ENCODE measurements at places on chromosomes 5 and 9.
A peak's percentile ranks its signal among the peaks of the same experiment; 100 is the strongest.

DNA sequence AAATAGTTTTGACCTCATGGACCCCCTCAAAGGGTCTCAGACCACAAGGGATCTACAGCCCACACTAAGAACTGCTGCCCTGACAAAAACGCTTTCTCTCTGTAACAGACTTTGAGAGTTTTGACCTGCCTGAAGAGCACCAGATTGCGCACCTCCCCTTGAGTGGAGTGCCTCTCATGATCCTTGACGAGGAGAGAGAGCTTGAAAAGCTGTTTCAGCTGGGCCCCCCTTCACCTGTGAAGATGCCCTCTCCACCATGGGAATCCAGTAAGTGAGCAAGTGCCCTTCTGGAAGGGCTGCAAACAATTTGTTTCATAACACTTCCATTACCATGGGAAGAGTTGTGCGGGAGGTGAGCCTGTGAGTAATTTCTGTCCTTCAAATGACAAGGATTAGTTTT is 6.0 kb downstream of the PTTG1 start:
- DNase-seq, result no peak

GRCh38 chr5:89293810-89294209 is 410.8 kb upstream of the MEF2C start:
- no peak for DNase-seq

DNA sequence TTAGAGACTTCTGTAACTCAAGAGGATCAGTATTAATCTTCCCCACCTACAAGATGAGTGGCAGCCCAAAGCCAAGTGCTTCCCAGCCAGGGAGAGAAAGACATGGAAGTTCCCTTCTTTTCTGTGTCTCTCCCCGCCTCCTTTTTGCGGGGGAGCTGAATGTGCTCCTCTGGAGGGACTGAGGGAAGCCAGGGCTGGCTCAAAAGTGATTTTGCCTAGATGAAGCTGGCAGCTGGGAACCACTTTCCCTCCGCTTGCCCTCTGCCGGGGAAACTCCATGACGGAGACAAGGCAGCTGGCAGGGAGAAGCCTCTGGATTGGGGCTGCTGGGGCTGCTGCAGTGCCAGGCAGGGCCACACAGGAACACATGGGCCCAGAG is 24.4 kb downstream of the EGR1 start:
- DNase-seq, result no peak

DNA sequence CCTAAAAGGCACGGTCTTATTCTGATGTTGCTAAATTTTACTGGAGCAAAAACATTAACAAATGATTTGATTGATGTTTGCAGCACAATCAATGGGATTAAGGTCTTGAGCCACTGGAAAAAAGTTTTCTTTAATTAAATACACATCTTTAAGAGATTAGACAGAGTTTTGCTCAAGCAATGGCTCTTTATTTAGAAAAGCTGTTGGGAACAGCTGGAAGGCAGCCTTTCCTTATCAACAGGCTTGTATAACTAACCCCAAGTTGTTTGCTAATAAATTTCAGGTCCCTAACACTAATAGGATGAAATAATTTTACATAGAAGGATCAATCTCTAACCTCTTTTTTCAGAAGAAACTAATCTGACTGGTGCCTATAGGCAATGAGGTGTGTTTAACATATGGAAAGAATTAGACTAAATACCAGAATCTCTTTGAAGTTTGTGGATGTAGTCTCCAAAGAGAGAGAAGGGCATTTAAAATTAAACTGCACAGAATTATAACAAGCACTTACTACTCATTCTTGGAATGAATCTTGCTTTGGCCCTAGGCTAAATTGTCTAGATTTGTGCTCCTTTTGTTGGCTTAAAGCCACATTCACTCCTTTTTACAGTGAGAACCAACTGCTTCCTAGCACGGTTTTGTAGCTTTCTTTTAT is 67.3 kb upstream of the TNFAIP8 start:
- peak; percentile 78 for DNase-seq

GRCh38 chr9:134575103-134575900 is 66.3 kb upstream of the COL5A1 start:
- no peak for DNase-seq

DNA sequence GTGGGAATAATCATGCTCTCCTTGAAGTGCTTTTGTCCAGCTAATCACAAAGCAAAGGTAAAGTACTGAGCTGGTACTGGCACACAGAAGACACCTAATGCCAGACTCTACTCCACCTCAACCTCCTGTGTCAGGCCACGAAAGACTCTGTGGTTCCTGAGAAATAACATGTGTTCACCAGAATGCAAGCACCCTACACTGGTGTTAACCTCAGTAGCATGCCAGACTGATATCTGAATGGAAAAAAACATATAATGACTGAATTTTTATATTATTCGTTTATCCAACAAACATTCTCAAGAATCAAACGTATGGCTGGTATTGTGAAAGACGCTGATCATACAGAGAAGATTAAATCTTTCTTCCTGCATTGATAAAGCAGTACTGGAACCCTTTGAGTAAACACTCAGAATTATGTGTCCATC is 97.1 kb upstream of the IFNE start:
- no peak for DNase-seq

DNA sequence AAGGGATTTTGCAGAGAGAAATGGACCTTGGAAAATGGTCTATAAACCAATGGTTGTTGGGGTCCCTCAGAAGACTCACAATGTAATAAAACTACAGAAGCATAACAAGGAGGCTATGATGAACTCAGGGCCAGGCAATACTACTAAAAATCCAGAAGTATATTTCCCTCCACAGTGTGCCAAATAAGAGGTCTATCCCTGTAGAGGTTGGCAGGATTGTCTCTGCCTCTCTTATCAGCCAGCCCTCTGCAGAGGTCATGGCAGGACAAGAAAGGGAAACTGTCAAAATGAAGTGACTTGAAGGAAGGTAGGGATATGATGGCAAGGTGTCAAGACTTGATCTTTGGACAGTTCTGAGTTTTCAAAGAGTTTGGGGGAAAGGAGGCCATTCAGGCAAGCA is 115.7 kb upstream of the NR5A1 start:
- no peak for DNase-seq

GRCh38 chr9:75626860-75627259 is 263.6 kb upstream of the PCSK5 start:
- DNase-seq, result no peak

- DNase-seq, result no peak
These were observed 3.8 kb upstream of the COL27A1 start for GRCh38 chr9:114151426-114151956.
